Eye (tissue), 1 donor: ENCODE measurements at places on chromosomes 7 and 10.

- DNase-seq, result peak; percentile 33
Measured at GRCh38 chr10:52484206-52485065, 170.4 kb downstream of the DKK1 start.

DNA sequence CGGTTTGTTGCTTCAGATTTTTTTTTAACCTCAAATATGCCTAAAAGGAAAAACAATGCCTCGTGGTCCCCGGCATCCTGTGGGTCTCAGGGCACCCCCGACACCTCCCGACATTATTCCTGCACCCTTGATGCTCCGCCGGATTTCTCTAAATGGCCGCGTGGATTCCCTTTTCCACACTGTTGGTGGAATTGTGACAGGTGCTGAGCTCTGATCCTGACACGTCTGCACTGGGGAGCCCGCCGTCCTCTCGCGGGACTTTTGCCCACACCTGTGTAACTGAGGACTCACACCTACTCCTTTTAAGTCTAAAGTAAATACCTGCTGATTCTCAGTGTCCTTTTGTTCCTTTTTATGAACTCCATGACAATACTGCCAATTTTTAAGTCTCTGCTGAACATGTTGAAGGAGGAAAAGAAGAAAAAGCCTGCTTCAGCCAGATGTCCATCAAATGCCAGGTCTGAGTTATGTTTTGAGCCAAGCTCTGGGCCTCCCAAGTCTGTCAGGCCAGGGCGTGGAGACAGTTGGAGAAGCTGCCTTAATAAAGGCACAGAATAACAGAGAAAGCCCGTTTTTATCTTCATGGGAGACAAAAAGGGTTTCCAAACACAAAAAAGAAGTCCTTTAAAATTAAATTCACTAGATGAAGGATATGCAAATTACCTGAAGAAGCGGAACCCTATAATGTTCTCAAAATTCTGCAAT, 568.2 kb downstream of the DNAJB6 start:
- DNase-seq, result no peak

GRCh38 chr7:149147072-149147751, at the start of gene ZNF398:
Gene ZNF398 (plus strand): TSS chr7:149147453. CDS start chr7:149147743, 290 bp downstream.
- peak; percentile 94 for DNase-seq

GRCh38 chr7:103702982-103703381, 257.0 kb upstream of the SLC26A5 start:
- DNase-seq, result no peak

DNA sequence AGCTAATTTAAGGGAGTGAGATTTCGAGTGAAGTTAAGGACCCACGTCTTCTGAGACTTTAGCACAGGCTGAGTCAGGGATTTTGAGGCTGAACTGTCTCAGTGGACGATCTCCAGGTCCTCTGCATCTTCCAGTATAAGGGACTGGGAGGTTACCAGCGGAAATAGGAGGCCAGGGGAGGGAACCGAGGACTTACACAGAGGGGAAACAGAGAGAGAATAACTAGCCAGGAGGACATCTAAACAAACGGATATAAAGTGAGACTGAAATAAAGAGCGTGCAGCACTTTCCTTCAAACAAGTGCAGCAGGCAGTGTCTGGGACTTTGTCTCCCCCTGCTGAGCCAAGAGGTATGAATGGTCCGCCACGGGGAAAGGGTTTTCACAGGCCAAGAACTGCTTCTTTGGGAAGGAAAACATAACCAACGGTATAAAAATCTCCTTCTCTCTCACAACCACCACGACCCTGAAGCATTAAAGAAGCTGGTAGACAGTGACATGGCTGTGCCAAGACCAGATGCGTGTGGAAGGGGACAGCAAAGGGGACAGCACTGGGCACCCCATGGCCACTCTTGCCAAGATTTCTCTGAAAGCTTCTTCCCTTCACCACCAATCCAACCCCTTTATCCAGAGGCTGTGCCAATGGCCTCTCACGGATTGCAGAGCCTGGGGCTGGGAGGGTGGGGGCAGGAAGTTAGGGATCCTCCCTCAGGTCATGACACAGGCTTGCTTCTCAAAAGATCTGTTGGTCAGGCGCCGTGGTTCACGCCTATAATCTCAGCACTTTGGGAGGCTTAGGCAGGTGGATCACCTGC, 72.0 kb downstream of the SLC37A3 start:
- peak; percentile 76 for DNase-seq

- DNase-seq, result no peak
Measured at GRCh38 chr10:132459301-132460003, 62.5 kb downstream of the PWWP2B start.

DNA sequence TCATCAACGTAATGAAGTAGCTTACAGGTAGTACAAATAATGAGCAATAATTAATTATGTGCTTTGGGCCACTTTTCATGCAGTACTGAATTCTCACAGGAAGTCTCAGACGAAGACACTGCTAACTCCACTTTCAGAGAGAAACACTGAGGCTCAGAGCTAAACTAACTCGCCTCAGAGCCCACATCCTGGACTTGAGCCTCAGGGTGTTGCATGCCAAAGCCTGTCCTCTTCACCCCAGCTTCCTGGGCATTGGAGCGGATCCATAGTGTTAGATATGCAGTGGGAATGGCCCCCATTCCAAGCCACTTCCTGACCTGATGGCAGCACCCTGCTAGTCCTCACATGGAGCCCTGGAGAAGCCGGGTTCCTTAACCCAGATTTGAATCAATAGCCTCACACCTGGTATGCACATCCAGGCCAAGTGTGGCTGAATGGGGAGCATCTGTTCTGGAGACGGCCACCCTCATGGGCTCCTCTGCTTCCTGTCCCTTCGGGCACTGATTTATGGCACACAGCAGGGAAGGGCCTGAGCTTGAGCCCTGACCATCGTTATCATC, 265.1 kb upstream of the ZNF32 start:
- no peak for DNase-seq

GRCh38 chr10:76881477-76882220, 756.0 kb downstream of the KCNMA1 start:
- no peak for DNase-seq

- DNase-seq, result no peak
Measured at GRCh38 chr10:36943544-36943943, 181.9 kb upstream of the ANKRD30A start.

DNA sequence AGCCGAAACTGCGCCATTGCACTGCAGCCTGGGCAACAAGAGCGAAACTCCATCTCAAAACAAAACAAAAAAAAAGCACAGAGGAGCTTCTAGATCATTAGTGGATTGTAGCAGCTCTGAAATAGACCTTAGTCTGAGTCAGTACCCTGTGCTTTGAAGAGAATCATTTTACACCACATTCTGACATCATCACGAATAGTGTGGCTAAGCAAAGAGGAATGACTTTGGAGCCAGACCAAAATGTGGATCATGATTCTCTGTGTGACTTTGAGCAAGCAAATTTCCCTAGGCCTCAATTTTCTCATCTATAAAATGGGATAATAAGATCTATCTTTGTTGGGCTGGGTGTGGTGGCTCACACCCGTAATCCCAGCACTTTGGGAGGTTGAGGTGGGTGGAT, 618.9 kb downstream of the CALN1 start:
- DNase-seq, result no peak

DNA sequence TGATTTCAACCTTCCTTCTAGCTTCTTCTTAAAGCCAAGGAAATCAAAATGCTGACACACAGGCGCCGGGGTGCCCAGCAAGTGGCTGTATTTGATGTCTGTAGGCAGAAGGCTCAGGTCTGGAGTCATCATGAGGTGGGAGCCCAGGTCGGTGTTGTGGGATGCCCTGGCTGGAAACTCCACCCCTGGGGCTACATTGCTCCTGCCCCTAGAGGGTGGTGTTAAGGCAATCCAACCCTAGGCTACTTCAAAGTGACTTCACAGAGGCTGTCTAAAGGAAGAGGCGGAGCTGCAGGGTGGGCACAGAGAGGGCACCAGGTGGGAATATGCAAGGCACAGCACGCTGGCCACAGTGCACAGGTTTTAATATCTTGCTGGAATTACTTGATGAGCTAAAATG, 200.9 kb downstream of the ADAM12 start:
- no peak for DNase-seq

GRCh38 chr10:114767986-114768821, 53.4 kb upstream of the FHIP2A start:
- peak; percentile 73 for DNase-seq

- DNase-seq, result no peak
Measured at GRCh38 chr7:148108381-148108780, 482.2 kb upstream of the C7orf33 start.

DNA sequence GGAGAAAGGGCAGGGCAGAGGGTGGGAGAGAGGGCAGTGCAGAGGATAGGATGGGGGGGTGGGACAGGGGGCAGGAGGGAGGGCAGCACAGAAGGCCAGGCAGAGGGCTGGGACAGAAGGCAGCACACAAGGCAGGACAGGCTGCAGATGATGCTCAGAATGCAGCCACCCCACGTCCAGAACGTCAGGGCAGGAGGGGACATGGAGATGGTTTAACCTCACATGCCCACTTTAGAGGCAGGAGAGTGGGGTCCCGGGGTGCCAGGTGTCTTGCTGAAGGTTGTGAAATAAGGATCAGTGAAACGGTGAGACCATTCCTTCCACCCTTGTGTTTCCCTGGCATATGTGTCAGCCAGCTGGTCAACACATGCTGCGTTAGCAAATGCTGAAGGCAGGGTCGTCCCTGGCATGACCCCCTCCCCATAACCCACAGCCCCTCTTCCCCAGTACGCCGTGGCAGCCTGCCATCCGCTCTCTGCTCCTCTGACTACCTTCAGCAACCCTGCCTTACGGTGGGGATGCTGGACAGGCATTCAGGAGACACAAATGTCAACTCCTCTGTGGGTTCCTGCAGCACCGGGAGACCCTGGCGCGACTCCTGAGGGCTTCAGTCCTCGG, 592.1 kb downstream of the DNAJB6 start:
- DNase-seq, result no peak

DNA sequence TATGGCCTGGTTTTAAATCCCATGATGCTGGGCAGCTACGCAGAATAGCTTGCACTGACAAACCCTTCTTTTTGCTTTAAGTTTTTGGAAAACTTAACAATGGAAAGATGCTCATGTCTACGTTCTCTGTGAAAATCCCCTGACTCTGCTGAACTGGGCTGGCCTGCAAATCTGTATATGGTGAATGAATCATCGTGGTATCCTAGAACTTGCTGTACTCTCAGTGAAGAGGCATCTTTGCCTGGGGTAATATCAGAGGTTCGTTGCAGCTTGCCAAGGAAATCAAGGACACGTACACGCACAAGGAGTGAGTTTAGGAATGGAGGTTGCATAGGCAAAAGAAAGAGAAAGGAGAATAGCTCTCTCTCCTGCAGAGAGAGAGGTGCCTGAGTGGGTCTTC, 382.0 kb upstream of the ADARB2 start:
- no peak for DNase-seq

GRCh38 chr7:17706734-17707133, 233.6 kb downstream of the SNX13 start:
- DNase-seq, result peak; percentile 93

GRCh38 chr7:24842029-24842428, 84.8 kb upstream of the GSDME start:
- DNase-seq, result no peak

GRCh38 chr10:45555795-45556194, 116.8 kb downstream of the ZFAND4 start:
- DNase-seq, result no peak

- DNase-seq, result no peak
Measured at GRCh38 chr7:121005996-121006584, 17.6 kb downstream of the CPED1 start.

- no peak for DNase-seq
Measured at GRCh38 chr7:22659741-22660140, 67.3 kb upstream of the IL6 start.

DNA sequence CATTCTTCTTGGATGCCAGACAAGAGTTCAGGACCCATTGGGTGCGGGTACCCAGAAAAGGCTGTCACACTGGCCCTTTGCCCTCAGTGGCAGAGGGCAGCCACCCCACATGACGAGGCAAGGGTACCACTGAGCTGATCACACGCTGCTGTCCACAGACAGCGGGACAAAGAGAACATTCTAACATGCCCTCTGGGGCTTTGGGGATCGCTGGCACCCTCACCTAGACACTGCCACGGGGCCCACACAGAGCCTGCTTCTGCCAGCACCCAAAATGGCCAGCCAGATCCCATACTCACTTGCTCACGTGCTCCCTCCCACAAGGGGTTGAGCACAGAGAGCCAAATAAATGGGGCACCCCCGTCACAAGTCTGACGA, 16.7 kb upstream of the SPOCK2 start:
- DNase-seq, result no peak

DNA sequence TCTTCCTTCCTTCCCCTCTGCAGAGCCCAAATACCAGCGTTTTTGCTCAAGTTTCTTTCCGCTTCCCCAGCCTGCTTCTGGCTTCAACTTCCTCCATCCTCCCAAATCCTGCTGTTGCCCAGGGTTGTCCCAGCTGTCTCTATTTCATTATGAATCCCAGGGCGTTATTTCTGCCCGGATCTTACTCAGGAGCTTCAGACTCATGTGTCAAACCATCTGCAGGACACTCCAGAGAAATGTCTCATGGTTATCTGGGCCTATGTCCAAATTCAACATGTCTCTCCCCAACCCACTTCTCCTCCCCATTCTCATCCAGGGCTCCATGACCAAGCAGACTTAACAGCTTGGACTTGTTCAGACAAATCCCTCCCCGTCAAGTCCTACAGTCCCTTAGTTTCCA, 15.6 kb downstream of the ARHGAP22 start:
- DNase-seq, result peak; percentile 17

DNA sequence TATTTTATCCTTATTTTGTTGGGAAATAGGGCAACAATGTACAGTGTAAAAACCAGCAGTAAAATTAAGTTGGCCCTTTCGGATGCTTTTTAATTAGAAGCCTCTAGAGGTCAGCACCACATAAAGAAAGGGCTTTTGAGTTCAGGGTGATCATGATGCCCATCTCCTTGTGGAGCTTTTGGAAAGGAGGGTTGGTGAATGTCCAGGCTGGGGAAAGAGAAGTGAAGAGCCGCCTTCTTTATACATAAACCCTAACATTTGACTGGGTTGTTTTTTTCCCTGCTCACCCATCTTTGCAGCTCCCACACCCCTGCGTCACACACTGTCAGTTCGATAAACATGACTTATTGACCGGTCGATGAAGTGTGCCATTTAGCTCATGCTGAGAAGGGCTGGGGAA, 29.8 kb downstream of the MTURN start:
- peak; percentile 84 for DNase-seq

- no peak for DNase-seq
Measured at GRCh38 chr7:150580638-150581394, 13.6 kb downstream of the GIMAP4 start.

- DNase-seq, result no peak
Measured at GRCh38 chr10:130889240-130889639, 422.3 kb downstream of the TCERG1L start.

DNA sequence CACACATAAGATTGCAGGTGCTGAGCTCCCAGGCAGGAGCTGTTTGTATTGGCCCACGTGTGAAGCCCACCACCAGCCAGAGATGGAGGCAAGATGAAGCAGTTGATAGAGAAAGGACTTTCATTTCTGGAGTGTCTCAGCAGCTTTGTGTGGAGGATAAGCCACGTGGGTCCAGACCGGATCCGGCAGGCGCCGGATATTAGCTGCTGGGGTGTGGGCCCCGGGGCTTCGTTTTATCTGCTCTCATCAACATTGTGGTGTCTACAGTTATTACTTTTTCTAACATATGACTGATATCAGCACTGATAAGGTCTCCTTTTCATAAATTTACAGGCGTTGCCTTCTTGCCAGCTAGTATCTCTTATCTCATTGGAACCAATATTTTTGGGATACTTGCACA, 25.5 kb downstream of the SLC18A2 start:
- DNase-seq, result no peak
